ENCODE measurements at places on chromosomes 2 and 18.

GRCh38 chr2:237345891-237346640 lies 67.9 kb downstream of the COL6A3 start:
- DNase-seq, result no peak

DNA sequence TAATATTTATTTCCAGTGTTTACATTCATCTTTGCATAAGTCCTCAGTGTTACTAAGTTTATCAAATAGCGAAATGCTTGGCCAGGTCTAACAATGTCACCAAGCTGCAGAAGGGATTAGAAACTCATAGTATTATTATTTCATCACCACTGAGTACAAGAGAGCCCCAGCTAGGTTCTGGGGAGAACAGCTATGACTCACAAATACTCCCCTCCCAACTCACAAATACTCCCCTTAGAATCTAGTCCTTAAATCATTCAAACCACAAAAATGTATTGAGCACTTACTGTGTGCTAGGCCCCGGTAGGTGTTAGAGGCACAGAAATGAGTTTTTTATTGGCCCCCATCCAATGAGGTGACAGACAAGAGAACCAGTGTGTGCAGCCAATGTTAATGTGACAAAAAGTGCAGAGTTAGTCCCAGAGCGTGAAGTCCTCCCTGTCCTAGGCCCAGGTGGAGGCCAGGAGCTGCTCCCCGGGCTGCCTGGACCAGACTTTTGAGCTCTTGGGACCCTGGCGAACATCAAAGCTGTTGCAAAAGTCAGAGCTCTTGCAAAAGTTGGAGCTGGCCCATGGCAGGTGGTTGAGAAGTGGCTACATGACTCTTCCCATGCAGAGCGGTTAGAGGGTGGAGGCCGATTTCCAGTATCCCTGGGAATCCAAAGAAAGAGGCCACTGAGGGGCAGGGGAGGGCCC lies 9.8 kb downstream of the STEAP3 start:
- no peak for DNase-seq

DNA sequence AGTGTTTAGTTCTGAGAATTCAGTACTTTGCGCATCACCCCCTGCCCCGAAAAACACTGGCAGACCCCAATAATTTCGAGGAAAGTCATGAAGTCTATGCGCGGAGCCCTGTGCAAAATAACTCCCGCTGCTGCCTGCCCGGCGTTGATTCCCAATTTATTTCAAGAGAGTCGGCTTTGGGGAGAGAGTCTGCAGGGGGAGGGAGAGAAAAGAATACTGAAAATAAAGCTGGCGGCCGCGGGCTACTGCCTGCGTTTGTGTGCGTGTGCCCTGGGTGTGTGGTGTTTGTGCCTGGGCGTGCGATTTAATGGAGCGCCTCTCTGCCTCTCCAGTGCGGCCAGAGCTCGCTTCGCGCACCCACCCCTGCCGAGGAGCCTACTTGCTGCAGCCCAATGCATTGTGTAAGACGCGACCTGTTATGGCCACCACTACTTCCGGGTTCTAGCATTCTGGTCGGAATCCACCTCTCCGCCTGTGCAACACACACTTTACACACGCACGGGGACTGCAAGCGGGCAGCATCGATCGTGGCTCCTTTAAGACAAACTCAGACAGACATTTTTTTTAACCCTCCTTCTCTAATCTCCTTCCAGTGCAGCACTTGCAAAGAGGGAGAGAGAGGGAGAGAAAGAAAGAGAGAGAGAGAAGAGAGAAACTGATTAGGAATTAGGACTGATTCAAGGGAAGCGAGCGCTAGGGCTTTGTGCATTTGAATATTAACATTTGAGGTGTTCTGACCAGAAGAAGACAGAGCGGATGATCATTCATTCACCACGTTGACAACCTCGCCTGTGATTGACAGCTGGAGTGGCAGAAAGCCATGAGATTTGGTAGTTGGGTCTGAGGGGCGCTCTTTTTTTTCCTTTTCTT lies at the start of gene MEIS1:
Gene MEIS1 (plus strand): TSS at position 447 of the 870 bp plus-strand sequence. CDS start 732 bp downstream, outside the sequence.
- peak; percentile 95 for DNase-seq

DNA sequence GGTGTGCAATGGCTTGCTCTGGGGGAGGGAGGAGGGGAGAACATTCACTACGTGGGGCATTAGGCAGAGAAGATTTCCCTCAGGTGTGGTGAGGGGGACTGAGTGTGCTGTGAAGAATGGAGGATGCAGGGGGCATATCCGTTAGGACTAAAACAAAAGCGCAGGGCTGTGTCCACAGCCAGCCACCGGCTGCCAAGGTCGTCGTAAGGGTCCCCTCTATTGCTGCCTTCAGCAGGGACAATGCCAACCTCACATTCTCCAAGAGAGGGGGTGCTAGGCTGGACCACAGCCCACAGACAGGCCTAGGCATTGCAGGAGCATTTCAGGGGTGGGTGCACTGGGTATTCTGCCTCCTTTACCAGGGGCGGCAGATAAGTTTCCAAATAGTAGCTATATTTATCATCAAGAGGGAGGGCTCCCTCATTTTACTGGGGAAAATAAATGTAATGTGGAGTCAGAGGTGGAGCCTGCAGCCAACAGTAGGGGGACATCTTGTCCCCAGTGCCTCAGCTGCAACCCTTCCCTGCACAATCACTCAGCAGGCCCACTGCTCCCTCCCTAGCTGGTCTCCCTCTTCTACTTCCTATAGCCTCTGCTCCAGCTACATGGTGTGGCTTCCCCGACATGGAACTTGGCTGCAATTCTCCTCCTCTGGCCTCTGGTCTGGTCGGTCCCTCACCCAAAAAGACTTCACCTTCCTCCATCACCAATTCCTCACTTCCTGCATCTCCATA lies 74.9 kb upstream of the OTOF start:
- DNase-seq, result no peak

- peak; percentile 58 for DNase-seq
These were observed 34.4 kb downstream of the ACYP2 start for GRCh38 chr2:54149638-54150441.

DNA sequence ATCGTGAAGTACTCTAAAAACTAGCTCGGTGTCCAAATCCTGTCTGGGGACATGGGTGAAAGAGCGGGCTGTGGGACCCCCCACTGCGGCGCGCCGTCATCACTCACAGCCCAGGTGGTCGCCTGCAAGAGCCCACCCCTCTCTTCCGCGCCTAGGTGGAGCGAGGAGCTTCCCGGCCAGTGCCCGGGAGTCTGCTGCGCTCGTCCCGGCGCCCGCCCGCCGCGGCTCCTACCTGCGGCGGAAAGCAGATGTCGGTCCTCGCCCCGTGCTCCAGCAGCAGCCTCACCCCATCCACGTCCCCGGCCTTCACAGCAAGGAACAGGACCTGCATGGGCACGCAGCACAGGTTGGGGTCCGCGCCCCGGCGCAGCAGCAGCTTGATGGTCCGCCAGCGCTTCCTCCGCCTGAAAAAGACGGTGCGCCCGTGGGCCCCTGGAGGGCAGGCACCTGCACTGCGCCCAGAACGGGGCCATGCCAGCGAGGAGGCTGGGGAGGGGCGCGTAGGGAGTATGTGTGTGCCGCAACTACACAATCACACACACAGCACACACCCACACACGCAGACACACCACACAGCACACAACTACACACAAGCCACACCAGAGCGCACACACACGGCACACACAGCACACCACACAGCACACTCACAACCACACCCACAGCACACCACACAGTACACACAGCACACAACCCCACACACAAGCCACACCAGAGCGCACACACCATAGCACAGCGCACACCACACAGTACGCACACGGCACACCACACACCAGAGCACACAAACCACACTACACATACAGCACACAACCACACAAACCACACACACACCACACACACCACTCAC lies 37.4 kb downstream of the ANKMY1 start:
- no peak for DNase-seq

- DNase-seq, result peak; percentile 60
These were observed 298.7 kb upstream of the COL3A1 start for GRCh38 chr2:188675391-188676009.

Data from fibroblast of skin of left quadriceps (primary cell).